Spinal cord (tissue), 10 donors: ENCODE measurements at places on chromosomes 7 and 10.
A peak's percentile ranks its signal among the peaks of the same experiment; 100 is the strongest.

DNA sequence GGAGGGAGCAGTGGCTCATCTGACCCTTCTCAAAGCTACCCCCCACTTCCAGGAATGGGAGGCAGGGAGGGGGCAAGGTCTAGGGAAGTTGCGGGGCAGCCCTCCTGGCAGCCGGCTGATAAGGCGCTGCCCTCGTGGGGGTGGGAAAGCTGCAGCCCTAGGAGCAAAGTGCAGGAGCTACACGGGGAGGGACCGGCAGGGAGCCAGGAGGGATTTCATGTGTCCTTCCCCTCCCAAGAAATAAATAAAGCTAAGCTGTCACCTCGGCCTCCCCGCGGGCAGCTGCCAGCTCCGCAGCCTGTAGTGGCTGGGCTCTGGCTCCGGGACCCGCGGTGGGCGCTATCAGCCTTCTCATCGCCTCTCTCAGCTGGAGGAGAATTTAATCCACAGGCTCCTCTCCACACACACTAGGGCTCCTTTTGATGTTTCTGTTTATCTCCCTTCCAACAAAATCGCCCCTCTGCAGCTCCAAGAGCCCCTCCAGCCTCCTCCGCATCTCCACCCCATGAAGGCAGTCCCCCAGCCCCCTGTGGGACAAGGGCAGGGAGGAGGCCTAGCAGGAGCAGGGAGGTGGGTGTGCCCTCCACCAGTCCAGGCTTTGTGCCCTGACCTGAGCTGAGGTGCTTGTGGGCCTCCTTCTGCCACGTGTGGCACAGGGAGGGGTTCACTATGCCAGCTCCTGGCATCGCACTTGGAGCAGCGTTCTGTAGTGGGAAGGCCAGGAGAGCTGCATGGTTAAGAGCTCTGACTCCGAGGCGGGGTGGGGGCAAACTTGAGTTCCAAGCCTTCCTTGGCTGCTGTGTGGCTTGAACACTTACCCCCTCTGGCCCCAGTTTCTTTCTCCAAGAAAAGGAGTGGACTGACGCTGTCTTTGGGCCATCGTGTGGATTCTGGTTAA, 80.5 kb downstream of the C10orf105 start:
- no peak for DNase-seq
- H3K4me3 ChIP-seq, result no peak overlapping the region
- H3K27ac ChIP-seq, result no peak overlapping the region
- peaks cover 30% of the 10 kb centered on the region for H3K4me1 ChIP-seq

GRCh38 chr7:104984585-104985258, 29.3 kb upstream of the KMT2E start:
- no peak for DNase-seq
- peaks cover 13% of the 10 kb centered on the region for H3K4me1 ChIP-seq
- no peaks in the 10 kb centered on the region for H3K36me3 ChIP-seq
- H3K27me3 ChIP-seq, result no peaks in the 10 kb centered on the region
- peak overlapping the region; percentile 95 for H3K4me3 ChIP-seq
- H3K27ac ChIP-seq, result peak overlapping the region; percentile 98

- peaks cover 6% of the 10 kb centered on the region for H3K36me3 ChIP-seq
- H3K4me3 ChIP-seq, result no peak overlapping the region
- H3K4me1 ChIP-seq, result no peaks in the 10 kb centered on the region
- H3K27me3 ChIP-seq, result no peaks in the 10 kb centered on the region
- no peak for DNase-seq
These were observed 38.7 kb downstream of the CALML5 start for GRCh38 chr10:5460468-5461202.

- H3K27ac ChIP-seq, result no peak overlapping the region
- no peak for DNase-seq
- no peaks in the 10 kb centered on the region for H3K27me3 ChIP-seq
- H3K4me3 ChIP-seq, result no peak overlapping the region
These were observed 121.1 kb downstream of the NKX6-2 start for GRCh38 chr10:132664883-132665282.

DNA sequence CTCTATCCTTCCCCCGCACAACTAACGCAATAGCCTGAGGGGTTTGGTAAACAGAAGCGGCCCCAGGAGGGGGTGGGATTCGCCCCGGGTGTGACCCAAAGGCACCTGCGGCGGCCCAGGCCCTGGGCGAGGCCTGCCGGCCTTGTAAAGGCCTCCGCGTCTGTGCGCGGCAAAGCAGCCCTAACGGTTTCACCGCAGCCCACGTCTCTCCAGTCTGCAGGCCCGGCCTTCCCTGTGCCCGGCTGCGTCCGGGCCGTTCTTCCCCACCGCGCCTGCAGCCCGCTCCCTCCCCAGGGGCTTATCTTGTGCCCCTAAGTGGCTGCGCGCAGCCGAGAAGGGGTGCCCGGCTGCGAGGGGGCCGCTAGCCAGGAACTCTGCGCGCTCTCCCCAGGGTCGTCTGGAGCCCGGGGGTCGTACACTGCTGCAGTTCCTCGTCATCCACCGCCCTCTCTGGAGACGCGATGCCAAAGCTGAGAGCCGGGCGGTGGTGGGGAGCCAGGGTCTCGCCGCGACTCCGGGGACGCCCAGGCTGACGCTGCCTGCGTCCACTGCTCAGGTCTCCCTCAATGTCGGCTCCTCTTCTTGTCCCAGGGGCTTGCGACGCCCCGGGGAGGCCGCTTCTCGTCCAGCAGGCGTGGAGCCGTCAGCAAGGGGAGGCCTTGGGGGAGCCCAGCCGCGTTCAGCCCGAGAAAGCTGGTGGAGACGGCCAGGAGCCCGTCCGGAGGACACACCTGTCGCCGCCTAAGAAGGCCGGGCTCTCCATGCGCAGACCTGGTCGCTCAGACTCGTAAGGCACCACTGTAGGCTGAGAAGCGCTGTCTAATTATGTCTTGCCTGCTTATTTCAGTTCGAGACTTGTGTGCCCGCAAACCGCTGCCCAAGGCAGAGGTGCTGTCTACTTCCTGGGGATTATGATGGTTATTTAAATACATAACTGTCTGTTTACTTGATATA, 132.3 kb downstream of the SPAG6 start:
- no peaks in the 10 kb centered on the region for H3K36me3 ChIP-seq
- H3K4me1 ChIP-seq, result peaks cover 26% of the 10 kb centered on the region
- peak overlapping the region; percentile 13 for H3K4me3 ChIP-seq
- H3K27me3 ChIP-seq, result peaks cover 53% of the 10 kb centered on the region
- DNase-seq, result no peak

GRCh38 chr10:97550336-97551149, 22.0 kb upstream of the ANKRD2 start:
- no peaks in the 10 kb centered on the region for H3K36me3 ChIP-seq
- peak overlapping the region; percentile 52 for H3K27ac ChIP-seq
- no peaks in the 10 kb centered on the region for H3K27me3 ChIP-seq
- H3K4me3 ChIP-seq, result no peak overlapping the region
- peaks cover 46% of the 10 kb centered on the region for H3K4me1 ChIP-seq

DNA sequence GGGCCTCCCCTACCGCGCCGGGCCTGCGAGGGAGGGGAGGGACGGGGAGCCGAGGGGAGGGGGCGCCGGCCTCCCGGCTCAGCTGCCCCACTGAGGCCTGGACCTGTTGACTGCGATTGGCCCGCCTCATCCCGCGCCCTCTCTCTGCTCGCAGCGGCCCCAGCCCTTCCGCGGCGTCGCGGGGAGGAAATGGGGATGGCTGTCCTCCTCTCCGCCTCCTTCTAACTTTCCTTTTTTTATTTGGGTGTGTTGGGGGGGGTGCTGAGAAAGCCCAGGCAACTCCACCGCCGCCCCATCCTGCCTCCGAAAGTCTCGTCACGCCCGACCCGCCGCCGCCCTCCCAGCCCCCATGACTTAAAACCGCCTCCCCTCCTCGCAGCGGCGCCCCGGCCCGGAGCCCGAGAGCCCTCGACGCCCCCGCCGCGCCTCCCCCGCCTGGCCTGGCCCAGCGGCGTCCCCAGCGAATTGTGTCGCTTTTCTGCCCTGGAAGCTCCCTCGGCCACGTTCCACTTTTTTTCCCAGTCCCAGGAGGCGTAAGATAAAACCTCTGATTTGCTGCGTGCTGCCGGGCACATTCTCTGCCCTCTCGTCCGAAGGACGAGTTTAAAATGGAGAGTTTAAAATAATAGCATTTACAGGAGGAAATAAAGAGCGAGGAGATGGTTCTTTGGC, 842 bp upstream of the SKIDA1 start:
- no peaks in the 10 kb centered on the region for H3K27me3 ChIP-seq
- DNase-seq, result peak; percentile 65
- peaks cover 3% of the 10 kb centered on the region for H3K4me1 ChIP-seq
- H3K36me3 ChIP-seq, result no peaks in the 10 kb centered on the region
- peak overlapping the region; percentile 98 for H3K27ac ChIP-seq

DNA sequence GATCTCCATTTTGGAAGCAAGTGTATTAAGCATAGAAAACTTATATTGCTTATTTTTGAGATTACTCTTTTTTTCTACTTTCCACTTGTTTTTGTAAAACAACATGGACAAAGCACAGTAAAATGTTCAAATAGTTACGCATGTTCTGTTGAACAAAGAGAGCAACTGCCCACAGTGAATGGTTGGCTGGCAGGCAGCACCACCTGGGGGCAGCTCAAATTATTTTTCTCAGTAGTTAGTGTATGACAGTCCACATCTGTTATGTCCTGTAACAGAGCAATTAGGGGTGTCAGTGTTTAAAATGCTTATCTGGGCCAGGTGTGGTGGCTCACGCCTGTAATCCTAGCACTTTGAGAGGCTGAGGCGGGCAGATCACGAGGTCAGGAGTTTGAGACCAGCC, 46.1 kb upstream of the CACUL1 start:
- peaks cover 2% of the 10 kb centered on the region for H3K4me1 ChIP-seq
- no peaks in the 10 kb centered on the region for H3K36me3 ChIP-seq
- H3K4me3 ChIP-seq, result no peak overlapping the region
- DNase-seq, result no peak

DNA sequence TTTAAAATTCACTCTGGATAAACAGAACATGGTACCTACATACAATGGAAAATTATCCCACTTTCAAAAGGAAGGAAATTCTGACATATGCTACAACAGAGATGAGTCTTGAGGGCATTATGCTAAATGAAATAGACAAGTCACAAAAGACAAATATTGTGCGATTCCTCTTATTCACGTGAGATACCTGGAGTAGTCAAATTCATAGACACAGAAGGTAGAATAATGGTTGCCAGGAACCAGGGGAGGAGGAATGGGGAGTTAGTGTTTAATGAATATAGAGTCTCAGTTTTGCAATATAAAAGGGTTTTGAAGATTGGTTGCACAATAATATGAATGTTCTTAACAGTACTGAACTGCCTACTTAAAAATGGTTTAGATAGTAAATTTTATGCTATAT, 69.8 kb upstream of the WAC start:
- no peak overlapping the region for H3K27ac ChIP-seq
- no peak for DNase-seq
- H3K4me3 ChIP-seq, result no peak overlapping the region

DNA sequence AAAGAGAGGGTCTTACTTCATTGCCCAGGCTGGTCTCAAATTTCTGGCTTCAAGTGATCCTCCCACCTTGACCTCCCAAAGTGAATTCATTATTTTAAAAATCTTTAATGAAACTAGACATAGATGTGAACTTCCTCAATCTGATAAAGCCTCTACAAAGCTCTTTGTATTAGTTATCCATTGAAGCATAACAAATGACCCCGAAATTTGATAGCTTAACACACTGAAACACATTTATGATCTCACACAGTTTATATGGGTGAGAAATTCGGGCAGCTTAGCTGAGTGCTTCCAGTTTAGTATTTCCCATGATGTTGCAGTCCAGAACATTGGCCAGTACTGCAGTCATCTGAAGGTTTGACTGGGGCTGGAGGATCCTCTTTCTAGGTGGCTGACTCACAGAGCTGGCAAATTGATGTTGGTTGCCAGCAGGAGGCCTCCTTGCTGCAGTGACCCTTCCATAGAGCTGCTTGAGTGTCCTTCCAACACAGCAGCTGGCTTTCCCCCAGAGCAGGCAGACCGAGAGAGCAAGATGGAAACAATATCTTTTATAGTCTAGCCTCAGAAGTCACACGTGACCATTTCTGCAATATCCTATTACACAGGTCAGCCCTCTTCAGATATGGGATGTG, 16.6 kb upstream of the WNT8B start:
- no peaks in the 10 kb centered on the region for H3K4me1 ChIP-seq
- no peak overlapping the region for H3K4me3 ChIP-seq
- no peak overlapping the region for H3K27ac ChIP-seq
- DNase-seq, result no peak
- H3K27me3 ChIP-seq, result no peaks in the 10 kb centered on the region
- H3K36me3 ChIP-seq, result no peaks in the 10 kb centered on the region

DNA sequence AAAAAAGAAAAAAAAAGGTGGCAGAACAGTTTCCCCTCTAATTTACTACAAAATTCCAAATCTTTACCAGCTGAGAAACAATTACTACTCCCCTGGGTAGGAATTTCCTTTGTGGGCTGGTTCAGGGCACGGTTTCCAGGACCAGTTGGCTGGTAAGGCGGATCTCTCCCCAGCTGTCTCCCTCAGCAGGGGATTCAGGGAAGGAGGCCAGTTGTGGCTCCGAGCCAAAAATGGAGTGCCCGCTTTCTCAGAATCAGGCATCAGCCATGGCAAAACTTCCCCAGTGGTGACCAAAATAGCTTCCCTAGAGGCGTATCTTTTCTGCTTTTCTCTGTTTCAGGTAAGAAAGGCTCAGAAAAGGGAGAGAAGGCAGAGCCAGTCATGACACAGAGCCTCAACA, 91.2 kb downstream of the ZNF22 start:
- no peaks in the 10 kb centered on the region for H3K27me3 ChIP-seq
- H3K27ac ChIP-seq, result no peak overlapping the region
- no peak overlapping the region for H3K4me3 ChIP-seq
- H3K4me1 ChIP-seq, result peaks cover 20% of the 10 kb centered on the region
- no peaks in the 10 kb centered on the region for H3K36me3 ChIP-seq
- peak; percentile 42 for DNase-seq

DNA sequence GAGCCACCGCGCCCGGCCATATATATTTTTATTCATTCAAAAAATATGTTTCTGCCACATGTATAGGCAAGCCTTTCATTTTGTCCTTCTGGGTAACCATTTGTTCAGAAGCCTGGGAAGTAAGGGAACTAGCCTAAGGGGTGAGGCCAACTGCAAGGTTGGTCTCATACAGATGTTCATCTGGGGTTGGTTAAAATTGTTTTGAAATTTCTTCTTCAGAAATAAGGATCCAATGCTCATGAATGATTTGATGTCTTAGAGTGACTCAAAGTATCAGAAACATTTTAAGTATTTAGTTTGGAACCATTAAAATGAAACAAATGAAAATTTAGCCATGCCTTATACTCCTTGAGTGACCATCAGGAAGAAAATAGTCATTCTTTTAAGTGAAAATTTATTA, 397.2 kb downstream of the SUGCT start:
- H3K4me1 ChIP-seq, result no peaks in the 10 kb centered on the region
- no peak for DNase-seq
- H3K4me3 ChIP-seq, result no peak overlapping the region
- H3K36me3 ChIP-seq, result no peaks in the 10 kb centered on the region

GRCh38 chr7:39304668-39305405, 261.4 kb upstream of the YAE1 start:
- H3K4me1 ChIP-seq, result peaks cover 3% of the 10 kb centered on the region
- H3K27me3 ChIP-seq, result no peaks in the 10 kb centered on the region
- H3K36me3 ChIP-seq, result no peaks in the 10 kb centered on the region
- H3K27ac ChIP-seq, result no peak overlapping the region
- no peak overlapping the region for H3K4me3 ChIP-seq
